ENCODE measurements at places on chromosomes 6 and 20.
A peak's percentile ranks its signal among the peaks of the same experiment; 100 is the strongest.

- no peak for DNase-seq
Measured at GRCh38 chr20:18172379-18172778, 34.7 kb downstream of the KAT14 start.

GRCh38 chr6:135675026-135675425 is 176.5 kb upstream of the PDE7B start:
- DNase-seq, result no peak

DNA sequence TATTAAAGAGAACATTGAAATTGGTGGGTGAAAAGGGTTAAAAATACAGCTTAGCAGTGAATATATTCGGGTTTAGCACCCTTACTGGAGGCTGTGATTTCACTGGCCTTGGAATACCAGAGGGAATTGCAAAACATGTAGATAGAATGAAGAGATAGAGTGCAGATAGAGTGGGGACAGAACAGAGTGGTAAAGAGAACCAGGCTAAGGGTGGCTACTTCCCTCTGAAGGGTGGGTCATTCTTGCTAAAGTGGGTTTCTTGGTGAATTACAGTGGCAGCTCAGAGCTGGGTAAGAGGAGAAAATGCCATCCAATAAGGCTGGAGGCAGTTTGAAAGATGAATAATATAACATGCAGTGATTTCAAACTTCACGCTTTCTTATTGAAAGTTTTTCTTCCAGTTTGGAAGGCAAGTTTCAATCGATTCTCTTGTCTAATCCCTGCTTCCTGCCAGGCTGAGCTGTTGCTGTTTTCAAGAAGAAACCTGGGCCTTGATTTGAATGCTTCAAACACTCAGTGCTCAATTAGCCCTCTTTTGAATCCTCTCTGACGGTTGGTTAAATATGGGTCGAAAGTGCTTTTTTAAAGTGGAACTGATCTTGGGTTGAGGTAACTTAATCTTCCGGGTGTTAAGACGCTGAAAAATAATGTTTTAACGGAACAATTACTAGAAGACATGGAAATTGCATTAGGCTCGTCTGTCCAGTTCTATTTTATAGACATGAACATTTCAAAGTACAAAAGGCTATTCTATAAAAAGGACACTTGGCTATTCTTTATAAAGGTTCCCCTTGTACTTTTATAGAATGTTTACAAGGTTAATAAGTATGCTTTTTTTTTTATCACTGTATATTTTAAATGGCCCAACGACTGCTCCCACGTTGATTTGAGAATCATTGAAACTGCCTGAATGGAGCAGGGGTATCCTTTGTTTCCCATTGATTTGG is 203.3 kb downstream of the BCAS1 start:
- no peak for DNase-seq

- DNase-seq, result no peak
Measured at GRCh38 chr6:126185774-126186173, 154.1 kb upstream of the CENPW start.

- no peak for DNase-seq
Measured at GRCh38 chr6:88135578-88136114, 30.5 kb downstream of the CNR1 start.

- DNase-seq, result no peak
Measured at GRCh38 chr20:36969478-36970186, 18.1 kb upstream of the SAMHD1 start.

- DNase-seq, result no peak
Measured at GRCh38 chr20:32189691-32190615, 17.6 kb downstream of the PLAGL2 start.

GRCh38 chr6:52305411-52305810 is 20.9 kb upstream of the MCM3 start:
- no peak for DNase-seq

DNA sequence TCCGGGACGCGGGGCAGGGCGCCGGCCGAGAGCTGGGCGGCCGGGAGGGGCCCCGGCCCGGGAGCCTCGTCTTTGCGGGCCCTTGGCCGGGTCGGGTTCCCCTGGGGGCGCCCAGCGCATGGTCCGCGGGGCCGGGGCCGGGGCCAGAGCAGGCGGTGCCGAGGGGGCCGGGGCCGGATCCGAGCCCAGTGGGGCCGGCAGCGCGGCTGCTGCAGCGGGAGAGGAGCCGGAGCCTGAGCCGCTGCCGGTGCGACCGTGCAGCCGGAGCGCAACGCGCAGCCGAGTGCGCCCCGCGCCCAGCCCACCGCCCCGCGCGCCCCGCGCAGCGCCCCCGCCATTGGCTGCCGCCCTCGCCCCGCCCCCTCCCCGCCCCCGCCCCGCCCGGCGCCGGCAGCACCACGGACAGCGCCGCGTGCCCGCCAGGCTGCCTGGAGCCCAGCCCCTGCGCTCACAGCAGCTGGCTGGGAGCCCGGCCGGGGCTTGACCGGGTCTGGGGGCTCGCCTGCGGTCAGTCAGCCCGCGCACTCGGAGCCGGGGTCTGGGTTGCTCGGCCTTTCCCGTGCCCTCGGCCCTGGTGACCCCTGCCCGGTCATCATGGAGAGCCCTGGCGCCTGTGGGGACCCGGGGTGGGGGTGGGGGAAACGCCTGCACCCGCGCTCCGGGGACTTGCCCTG is at the start of gene HRH3:
TSS of gene HRH3 (minus strand) at position 287 of the 674 bp plus-strand sequence. CDS start 308 bp downstream, outside the sequence.
- no peak for DNase-seq

DNA sequence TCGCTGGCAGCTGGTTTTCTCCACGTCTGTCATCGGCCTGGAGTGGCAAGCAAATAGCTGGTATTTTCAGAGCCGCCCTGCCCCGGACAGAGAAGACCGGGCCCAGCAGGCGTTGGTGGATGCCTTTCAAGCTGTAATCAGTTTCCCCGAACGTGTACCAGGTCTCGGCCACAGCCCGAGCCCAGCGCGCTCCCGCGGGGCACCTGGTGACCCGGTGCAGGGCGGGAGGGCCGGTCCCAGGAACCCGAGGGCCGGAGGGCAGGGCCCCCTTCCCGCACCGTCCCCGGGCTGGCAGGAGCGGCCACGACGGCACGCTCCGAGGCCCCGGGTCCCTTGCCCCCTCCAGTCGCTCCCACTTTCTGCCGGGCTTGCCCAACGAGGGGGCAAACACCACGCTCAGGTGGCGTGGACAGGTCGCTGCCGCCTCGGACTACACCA is 348 bp upstream of the PYGB start:
- DNase-seq, result no peak

- DNase-seq, result no peak
Measured at GRCh38 chr6:2354138-2354491, 108.7 kb upstream of the GMDS start.

GRCh38 chr20:63101781-63102720 is 95.3 kb upstream of the BHLHE23 start:
- DNase-seq, result peak; percentile 58

- DNase-seq, result no peak
Measured at GRCh38 chr6:91464201-91464600, 877.3 kb upstream of the MAP3K7 start.

DNA sequence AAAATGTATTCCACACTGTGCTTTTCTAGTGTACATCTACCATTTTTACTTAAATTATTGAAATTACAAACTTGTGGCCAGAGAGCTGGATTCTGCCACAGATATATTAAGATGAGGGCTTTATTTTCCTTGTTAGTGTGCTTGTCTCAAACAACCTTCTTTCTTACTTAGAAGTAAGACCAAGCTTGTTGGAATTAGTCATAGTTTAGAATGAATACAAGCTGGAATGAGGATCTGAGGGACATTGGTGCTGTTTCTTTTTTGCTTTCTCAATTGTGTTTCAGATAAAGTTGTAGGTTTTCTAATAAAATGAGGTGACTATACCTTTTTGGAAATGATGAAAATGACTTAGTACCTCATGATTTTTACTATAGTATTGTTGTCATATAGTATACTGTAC is 40.3 kb downstream of the UBR2 start:
- no peak for DNase-seq

DNA sequence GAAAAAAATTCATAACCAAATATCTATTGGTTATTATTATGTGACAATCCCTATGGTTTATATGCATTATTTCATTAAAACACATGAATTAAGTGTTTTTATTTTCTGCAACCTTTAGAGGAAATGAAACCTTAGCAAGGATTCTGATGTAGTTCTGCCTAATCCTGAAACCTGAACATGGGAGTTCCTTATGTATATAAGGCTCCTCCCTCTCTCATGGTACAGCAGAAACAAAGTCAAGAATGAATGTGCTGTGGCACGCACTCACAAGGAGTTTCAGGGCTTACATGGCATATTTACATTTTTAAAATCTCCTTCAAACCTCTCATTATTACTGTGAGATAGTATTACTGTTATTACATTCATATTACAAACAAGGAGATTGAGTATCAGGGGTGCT is 426.4 kb upstream of the CITED2 start:
- DNase-seq, result no peak

DNA sequence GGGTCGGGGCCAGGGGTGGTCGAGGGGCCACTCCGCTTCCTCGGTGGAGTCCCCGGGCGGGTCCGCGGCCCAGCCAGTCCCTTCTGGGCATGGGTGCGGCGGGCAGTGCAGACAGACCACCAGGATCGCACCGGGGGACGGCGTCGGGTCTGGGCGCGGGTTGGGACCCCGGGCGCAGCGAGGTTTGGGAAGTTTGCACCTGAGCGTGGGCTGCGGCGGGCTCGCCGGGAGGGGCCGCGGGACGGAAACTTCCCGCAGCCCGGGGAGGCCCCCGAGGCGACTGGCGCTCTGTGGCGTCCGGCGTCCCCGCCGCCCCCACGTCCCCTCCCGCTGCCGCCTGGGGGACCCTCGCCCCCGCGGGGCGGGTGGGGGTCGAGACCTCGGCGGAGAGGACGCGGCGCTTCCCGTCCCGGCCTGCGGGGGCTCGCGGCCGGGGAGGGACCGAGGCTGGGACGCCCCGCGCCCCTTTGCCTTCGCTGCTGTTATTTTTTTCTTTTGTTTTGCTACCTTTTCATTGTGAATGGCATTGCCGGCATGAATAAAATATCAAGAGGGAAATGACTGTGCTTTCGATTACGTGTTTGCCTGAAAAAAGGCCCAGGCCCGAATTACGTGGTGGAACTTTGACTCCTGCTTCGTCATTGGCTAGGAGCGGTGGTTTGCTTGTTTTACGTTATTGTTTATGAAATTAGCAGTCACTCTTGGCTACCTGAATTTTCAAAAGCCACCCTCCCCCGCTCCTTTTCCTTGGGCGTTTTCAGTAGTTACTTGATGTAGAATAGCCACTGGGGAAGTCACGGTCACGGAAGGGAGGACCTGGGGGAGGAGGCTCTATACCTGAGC is 703 bp downstream of the SNX9 start:
- DNase-seq, result no peak
